Astrocyte (in vitro differentiated cells and primary cell): ENCODE measurements at places on chromosomes 2 and 18. TPM values are rescaled to one million over a fixed set of nuclear protein-coding genes. Genes with fewer than 3 reads are reported as not detected.

DNA sequence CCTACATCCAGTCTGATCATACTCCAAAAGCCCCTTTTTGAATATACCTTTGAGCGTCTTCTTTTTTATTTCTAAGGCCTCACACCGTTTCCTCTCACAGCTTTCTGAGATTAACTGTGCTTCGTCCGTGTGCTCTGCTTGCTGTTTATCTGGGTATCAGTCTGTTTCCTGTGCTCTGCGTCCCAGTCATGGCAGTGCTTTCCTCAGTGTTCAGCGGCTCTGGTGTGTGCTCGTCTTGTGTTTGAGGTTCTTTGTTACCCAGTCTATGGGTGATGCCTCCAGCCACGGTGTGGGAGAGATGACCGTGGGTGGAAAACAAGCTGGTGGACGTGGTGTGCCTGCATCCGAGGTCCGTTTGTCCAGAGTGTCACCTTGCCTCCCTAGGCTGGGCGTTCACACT, 33.6 kb upstream of the BIN1 start:
- H3K36me3 ChIP-seq: no peaks in the 10 kb centered on the region
- no peak overlapping the region for H3K4me3 ChIP-seq
- no peaks in the 10 kb centered on the region for H3K27me3 ChIP-seq
- H3K27ac ChIP-seq: no peak overlapping the region
- H3K4me1 ChIP-seq: peaks cover 22% of the 10 kb centered on the region

DNA sequence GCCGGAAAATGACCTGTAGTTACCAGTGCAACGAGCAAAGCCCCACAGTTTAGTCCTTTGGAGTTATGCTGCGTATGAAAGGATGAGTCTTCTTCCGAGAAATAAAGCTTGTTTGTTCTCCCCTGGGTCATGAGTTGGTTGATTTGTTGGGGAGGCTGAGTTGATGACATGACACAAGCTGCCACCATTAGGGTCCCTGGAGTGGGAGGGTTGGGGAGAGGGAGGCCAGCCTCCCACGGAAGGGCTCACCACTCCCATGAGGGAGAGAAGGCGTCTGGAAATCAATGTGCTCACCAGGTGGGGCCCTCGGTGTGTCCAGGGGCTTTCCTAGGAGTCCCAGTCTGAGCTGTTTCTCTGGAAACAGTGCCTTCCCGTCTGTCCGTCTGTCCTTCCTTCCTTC, 7.4 kb upstream of the DGKD start:
- peaks cover 14% of the 10 kb centered on the region for H3K4me1 ChIP-seq
- H3K4me3 ChIP-seq: no peak overlapping the region

DNA sequence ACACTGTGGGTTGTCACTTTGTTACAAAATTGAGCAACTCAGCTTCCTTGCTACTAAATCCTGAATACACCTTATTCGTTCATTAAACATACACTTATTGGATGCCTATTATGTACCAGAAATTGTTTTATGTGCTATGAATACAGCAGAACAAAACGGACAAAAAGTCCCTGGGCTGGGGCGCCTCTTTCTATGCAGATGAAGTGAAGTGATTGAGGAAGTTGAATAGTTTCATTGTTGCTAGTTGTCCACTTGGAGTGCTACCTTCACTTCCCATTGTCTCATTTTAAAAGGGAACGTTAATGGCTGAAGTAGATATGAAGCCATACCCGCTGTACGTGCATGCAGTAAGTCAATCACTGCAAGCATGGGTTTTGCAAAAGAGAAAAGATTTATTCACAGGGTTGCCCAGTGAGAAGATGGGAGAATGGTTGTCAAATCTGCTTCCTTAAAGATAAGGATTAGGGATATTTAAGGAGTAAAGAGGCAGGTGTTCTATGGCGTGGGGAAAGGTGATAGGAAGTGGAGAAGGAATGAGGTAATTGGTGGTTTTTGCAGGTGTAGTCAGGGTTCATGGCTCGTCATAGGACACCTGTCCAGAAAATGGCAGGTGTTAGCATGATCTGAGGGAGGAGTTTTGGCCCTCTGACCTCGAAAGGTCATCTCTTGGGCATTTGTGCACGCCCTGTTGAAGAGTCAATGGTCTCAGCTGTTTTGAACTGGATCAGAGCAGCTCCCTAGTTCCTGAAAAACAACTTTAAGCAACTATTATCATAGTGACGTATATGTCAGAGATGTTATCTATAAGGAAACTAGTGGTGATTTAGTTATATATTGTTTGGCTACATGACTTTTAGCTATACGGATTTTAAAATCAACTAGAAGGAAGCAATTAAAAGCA, 23.5 kb downstream of the TRPM8 start:
- peaks cover 3% of the 10 kb centered on the region for H3K4me1 ChIP-seq
- DNase-seq: no peak
- no peak overlapping the region for H3K4me3 ChIP-seq
- peaks cover 19% of the 10 kb centered on the region for H3K27me3 ChIP-seq

- H3K4me3 ChIP-seq: no peak overlapping the region
- H3K27ac ChIP-seq: no peak overlapping the region
- H3K4me1 ChIP-seq: no peaks in the 10 kb centered on the region
- no peaks in the 10 kb centered on the region for H3K27me3 ChIP-seq
Observed at GRCh38 chr18:57518533-57518932, 68.0 kb downstream of the FECH start.

Gene VIL1
- not detected in 2 replicates for total RNA-seq

Gene UGT1A4
- total RNA-seq: not detected in 2 replicates

Gene SULT1C4
- total RNA-seq: 1.1 and 1.8 TPM in 2 replicates

GRCh38 chr2:209495855-209496585, 72.2 kb downstream of the MAP2 start:
- peak overlapping the region; percentile 4 for H3K4me3 ChIP-seq
- H3K27me3 ChIP-seq: no peaks in the 10 kb centered on the region
- DNase-seq: peak; percentile 99
- H3K36me3 ChIP-seq: no peaks in the 10 kb centered on the region
- H3K4me1 ChIP-seq: peaks cover 18% of the 10 kb centered on the region

DNA sequence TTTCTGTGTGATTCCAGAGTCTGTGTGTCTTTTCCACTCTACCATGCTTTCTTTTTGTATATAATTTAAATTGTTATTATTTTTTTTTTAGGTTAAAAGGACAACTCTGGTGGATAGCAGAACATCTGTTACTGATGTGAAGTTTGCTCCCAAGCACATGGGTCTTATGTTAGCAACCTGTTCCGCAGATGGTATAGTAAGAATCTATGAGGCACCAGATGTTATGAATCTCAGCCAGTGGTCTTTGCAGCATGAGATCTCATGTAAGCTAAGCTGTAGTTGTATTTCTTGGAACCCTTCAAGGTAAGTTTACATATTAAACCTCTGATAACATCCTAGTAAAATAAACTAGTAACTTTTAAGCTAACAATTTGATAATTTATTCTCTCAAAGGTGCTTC, 15.3 kb downstream of the SEH1L start:
- no peaks in the 10 kb centered on the region for H3K4me1 ChIP-seq
- DNase-seq: no peak
- H3K4me3 ChIP-seq: no peak overlapping the region
- H3K27me3 ChIP-seq: no peaks in the 10 kb centered on the region

GRCh38 chr2:158659483-158659882, 135.6 kb upstream of the DAPL1 start:
- peak; percentile 11 for DNase-seq
- H3K4me1 ChIP-seq: no peaks in the 10 kb centered on the region
- no peak overlapping the region for H3K27ac ChIP-seq
- H3K27me3 ChIP-seq: no peaks in the 10 kb centered on the region
- no peak overlapping the region for H3K4me3 ChIP-seq

Gene ARHGEF4
- total RNA-seq: 3.3 and 4.8 TPM in 2 replicates

GRCh38 chr2:8242739-8243138, 439.1 kb upstream of the ID2 start:
- no peak overlapping the region for H3K4me3 ChIP-seq
- H3K27ac ChIP-seq: no peak overlapping the region

Gene DSEL
- total RNA-seq: 15.9 and 16.5 TPM in 2 replicates

Gene CTNNA2
- 3.9 and 4.3 TPM in 2 replicates for total RNA-seq

DNA sequence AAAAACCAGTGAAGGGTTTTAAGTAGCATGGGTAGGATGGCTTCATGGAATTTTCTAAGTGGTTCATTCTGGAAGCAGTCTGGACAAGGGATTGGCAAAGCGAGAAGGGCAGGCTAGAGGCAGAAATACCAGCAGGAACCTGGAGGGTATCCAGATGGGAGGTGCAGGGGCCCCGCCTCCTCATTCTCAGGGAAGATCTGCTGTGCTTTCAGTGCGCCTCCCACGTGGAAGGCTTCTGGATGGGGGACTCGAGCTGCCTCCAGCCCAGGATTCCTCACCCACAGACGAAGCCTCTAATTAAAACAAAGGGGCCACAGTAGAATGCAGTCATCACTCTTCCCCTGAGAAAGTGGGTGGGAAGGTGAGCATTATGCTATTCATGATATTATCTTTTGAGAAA, 79.8 kb downstream of the VSNL1 start:
- peak overlapping the region; percentile 18 for H3K4me3 ChIP-seq
- DNase-seq: peak; percentile 71
- peaks cover 34% of the 10 kb centered on the region for H3K4me1 ChIP-seq
- no peaks in the 10 kb centered on the region for H3K36me3 ChIP-seq
- H3K27ac ChIP-seq: peak overlapping the region; percentile 62

DNA sequence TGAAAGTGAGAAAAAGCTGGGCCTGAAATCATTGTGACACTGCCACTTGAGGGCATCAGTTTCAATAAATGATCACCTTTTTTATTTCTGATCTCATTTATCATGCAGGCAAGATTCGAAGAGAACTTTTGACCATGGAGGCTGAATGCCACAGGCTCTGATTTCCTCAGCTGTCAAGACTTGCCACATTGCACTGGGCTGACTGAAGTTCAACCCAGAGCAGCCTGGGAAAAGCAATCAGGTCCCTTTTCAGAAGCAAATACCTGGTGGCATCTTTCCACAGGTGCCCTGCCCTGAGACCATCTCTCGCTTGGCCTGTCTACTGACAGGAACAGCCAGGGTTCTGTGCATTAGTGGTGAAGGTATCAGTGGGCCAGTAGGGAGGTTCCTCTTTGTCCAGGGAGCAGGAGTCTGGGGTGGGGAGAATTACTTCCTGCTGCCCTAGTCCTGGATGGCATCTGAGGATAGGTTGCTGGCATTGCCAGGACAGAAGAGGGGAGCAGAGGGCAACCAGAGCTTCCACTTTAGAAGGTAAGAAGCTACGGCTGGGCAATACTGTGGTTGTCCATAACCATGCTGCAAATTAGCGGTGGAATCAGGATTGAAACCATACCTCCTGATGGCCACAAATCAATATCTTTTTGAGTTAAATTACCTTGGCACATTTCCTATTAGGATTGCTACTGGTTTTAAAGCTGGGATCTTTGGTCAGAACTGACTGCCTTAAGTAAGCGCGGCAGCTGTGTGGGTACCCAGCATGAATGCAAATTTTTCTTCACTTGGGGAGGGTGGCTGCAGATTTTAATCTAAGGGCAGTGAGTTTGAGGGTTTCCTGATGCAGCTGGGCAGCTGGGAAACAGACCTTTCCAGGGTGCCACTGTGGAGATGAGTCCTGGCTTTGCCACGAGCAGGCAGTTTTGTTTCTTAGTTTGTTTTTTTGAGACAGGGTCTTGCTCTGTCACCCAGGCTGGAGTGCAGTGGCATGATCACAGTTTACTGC, 394.5 kb downstream of the ALK start:
- no peak for DNase-seq
- H3K27ac ChIP-seq: no peak overlapping the region

GRCh38 chr2:176325732-176326131, 56.5 kb downstream of the MTX2 start:
- no peaks in the 10 kb centered on the region for H3K4me1 ChIP-seq
- no peak for DNase-seq
- H3K36me3 ChIP-seq: peaks cover 3% of the 10 kb centered on the region
- no peak overlapping the region for H3K27ac ChIP-seq
- no peak overlapping the region for H3K4me3 ChIP-seq
- no peaks in the 10 kb centered on the region for H3K27me3 ChIP-seq

GRCh38 chr2:114933671-114934241, 491.3 kb downstream of the DPP10 start:
- H3K27me3 ChIP-seq: no peaks in the 10 kb centered on the region
- H3K4me3 ChIP-seq: no peak overlapping the region
- H3K27ac ChIP-seq: no peak overlapping the region

DNA sequence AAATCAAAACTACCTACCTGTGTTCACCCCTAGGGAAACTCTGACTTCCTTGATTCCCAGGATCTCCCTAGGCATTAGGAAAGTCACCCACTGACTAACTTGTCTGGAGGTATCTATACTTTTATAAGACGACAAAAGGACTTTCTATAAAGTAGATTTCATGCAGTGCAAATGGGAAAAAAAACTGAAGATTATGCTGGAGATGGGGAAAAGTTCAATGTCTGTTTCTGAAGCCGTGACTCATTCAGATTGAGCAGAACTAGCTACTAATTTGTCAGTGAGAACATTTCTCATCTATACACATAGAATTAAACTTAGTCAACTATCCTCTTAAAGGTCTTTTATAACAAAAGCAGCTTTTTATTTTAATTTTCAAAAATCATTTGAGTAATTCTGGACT, 6.0 kb downstream of the SEPTIN10 start:
- peak; percentile 53 for DNase-seq
- no peak overlapping the region for H3K4me3 ChIP-seq
- peaks cover 56% of the 10 kb centered on the region for H3K4me1 ChIP-seq
- peak overlapping the region; percentile 68 for H3K27ac ChIP-seq
- no peaks in the 10 kb centered on the region for H3K27me3 ChIP-seq

DNA sequence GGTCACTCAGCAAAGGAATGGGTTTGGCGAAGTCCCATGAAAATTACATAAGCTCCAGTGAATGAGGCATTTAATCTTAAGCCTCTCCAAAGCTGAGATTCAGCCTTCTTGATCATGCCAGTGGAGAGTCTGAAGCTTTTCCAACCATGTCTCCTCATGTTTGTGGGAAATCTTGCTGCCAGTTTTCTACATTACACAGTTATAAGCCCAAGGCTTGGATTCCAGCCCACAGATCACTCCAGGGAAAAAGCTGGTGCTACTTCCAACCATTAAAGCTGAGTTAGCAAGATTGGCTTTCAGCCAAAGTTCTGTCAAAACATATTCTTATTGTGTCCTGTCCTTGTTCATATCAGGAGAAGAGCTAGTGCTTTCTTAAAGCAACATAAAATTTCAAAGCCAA, 293.8 kb downstream of the LRRTM4 start:
- no peaks in the 10 kb centered on the region for H3K27me3 ChIP-seq
- no peaks in the 10 kb centered on the region for H3K36me3 ChIP-seq
- H3K4me3 ChIP-seq: no peak overlapping the region
- peak; percentile 15 for DNase-seq

DNA sequence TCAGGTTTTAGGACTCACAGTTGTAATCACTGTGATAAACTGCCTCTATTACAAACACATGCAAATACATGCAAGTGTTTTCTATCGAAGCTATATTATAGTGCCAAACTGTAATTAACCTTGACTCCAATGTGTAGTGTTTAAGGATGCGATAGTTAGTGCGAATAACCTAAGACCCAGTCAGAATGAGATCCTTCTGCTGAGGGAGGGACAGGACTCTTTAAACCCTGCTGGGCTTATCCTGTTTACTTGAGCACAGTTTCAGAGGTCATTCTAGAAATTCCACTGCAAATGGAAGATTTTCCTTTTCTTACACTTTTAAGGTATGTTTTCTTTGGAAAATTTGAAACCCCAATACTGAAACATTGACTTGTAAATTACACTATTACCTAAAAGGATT, 68.2 kb downstream of the CALCRL start:
- H3K27me3 ChIP-seq: no peaks in the 10 kb centered on the region
- DNase-seq: no peak
- no peak overlapping the region for H3K27ac ChIP-seq
- no peaks in the 10 kb centered on the region for H3K4me1 ChIP-seq
- H3K4me3 ChIP-seq: no peak overlapping the region

Gene CFLAR
- total RNA-seq: 34.9 and 47.5 TPM in 2 replicates
